ENCODE measurements at places on chromosomes 6 and 20. TPM values are rescaled to one million over a fixed set of nuclear protein-coding genes. Genes with fewer than 3 reads are reported as not detected.

TEAD3 gene
- not detected for total RNA-seq

ELOVL2 gene
- not detected for total RNA-seq

PTCHD4 gene
- total RNA-seq, result not detected

BIRC7 gene
- total RNA-seq, result 2.0 TPM

SYCP2 gene
- 2.4 TPM for total RNA-seq

GLP1R gene
- not detected for total RNA-seq

MUC22 gene
- total RNA-seq, result not detected

PLA2G7 gene
- total RNA-seq, result not detected

TSBP1 gene
- total RNA-seq, result not detected

LGSN gene
- total RNA-seq, result not detected

BHLHE23 gene
- total RNA-seq, result not detected

DNA sequence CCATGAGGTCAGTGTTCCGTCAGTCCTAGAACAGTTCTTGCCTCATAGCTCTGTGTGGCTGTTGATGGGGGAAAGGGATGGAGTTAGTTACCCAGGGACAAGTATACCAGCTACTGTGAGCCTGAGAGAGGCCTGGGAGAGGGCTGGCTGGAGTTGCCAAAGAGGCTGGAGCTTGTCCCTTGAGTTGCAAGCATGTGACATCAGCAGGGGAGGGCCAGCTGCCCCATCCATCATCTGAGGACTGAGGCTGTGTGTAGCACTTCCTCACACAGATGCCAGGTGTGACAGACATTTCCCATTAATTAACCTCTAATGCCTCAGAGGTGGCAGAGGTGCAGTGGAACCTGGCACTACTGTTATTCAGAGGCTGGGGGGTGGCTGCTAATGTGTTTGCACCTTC is 131.6 kb downstream of the PHACTR3 start:
- DNase-seq, result no peak

- DNase-seq, result no peak
These were observed 146.6 kb upstream of the BMP5 start for GRCh38 chr6:56021943-56022342.

- no peak for DNase-seq
These were observed 83.0 kb downstream of the SLC22A3 start for GRCh38 chr6:160431226-160431625.

GRCh38 chr6:82270881-82271635 is 23.5 kb upstream of the IBTK start:
- DNase-seq, result no peak

- DNase-seq, result no peak
These were observed 13.2 kb upstream of the FRK start for GRCh38 chr6:116073765-116074440.

GRCh38 chr6:37626915-37627314 is 70.8 kb downstream of the MDGA1 start:
- no peak for DNase-seq

- DNase-seq, result no peak
These were observed 121.6 kb downstream of the ISM1 start for GRCh38 chr20:13342469-13343242.

DNA sequence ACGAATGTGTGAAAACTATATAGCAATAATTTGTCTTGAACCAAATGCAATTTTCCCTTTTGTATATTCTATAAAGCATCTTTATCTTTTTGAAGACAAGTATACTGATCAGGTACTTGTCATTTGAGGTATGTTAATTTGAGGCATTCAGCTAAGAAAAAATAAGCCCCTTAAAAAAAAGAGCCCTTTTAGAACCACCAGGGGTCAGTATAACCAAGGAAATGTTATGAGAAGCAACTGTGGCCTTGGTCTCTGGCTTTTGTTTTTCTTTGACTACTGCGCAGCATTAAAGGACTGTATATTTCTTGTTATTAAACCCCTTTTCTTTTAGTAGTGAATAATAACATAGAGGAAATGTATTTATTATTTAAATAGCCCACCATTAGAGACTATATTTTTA is 43.1 kb downstream of the CD109 start:
- no peak for DNase-seq

GRCh38 chr20:57651881-57652605 is 31.8 kb upstream of the ZBP1 start:
- peak; percentile 3 for DNase-seq

GRCh38 chr6:147103694-147104093 is 100.5 kb upstream of the STXBP5 start:
- DNase-seq, result no peak

GRCh38 chr6:150887978-150888563 is 22.6 kb downstream of the MTHFD1L start:
- DNase-seq, result no peak

DNA sequence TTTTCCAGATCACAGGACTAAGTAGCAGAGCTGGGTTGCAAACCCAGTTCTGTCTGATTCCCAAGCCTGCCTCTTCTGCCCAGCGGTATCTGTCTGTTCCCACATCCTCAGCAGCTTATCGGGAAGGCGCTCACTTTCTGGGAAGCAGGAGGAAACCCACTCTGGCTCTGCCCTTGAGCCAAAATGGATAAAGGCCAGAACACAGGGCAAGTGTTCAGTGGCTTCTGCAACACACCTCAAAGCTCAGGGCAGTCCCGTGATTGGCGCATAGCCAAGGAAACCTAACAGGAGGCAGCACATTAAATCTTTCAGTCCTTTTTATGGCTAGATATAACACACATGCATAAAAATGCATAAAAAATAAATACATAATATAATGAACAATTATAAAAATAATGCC is 262.2 kb downstream of the NRN1 start:
- no peak for DNase-seq

- no peak for DNase-seq
These were observed 50.3 kb downstream of the AIG1 start for GRCh38 chr6:143110996-143111395.

- no peak for DNase-seq
These were observed 7.9 kb upstream of the WFDC10A start for GRCh38 chr20:45621593-45621992.

GRCh38 chr6:34589140-34589539 is 33.0 kb upstream of the SPDEF start:
- no peak for DNase-seq

DNA sequence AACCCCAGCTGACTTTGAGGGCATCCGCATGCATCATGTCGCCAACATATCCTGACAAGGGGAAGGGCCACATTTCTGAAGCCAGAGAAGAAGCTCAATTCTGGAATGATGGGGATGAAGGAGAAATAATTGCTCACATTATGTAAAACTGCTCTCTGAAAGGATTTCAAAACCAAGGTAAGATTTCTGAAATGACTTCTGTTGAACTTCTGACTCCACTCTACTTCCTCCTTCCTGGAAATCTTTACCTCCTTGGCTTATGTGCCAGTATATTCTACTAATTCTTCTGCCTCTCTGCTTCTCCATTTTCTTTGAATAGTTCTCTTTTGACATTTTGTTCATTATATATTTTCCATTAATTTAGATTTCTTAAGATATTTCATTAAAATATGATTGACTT is 31.9 kb downstream of the HLA-DPB1 start:
- no peak for DNase-seq

- DNase-seq, result no peak
These were observed 576.8 kb downstream of the QKI start for GRCh38 chr6:163991321-163991720.

DNA sequence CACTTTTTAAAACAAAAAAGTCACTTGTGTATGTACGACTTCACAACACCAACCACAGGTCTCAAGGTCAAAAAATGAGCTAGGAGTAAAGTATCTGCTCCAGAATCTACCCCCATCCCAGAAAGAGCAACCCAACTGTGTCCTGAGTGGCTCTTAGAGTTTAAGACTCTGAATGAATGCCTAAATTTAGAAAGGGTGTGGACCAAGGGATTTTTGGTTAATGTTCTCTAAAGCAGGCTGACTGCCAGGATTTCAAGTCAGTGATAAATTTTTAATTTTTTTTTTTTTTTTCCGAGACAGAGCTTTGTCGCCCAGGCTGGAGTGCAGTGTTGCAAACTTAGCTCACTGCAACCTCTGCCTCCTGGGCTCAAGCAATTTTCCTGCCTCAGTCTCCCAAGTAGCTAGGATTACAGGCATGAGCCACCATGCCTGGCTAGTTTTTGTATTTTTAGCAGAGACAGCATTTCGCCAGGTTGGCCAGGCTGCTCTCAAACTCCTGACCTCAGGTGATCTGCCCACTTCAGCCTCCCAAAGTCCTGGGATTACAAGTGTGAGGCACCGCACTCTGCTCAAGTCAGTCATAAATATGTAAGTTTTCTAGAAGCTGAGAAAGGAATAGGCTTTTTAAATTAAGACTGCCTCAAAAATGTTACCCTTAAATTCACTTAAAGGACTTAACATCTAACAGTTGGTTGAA is 20.2 kb downstream of the STAU1 start:
- DNase-seq, result no peak

DNA sequence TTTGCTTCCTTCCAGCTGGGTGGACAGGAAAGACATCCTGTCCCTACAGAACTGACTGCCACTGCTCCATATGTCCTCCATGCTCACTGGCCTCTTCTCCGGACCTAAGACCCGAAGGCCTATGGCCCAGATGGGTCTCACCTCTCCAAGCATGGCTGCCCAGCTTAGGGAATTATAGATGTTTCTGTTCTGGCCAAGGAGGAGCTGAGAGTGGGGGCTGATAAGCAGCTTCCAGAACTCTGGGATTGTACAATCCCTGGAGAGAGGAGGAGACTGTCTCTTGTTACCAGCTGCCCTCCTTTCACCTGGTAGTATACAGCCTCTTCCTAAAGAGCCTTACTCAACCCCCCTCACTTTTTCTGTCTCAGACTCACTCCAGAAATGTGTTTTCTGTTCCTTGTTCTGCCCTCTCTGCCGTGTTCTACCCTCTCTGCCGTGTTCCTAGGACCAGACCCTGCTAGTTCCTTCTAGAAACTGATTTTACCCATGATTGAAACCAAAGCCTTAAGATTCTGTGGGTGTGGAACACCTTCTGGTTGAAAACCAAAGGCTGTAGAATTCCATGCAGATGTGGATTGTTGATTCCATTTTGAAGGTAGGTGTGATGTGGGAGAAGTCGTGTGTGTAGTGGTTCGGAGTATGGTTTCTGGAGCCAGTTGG is 28.7 kb downstream of the ANKS1A start:
- DNase-seq, result no peak

DNA sequence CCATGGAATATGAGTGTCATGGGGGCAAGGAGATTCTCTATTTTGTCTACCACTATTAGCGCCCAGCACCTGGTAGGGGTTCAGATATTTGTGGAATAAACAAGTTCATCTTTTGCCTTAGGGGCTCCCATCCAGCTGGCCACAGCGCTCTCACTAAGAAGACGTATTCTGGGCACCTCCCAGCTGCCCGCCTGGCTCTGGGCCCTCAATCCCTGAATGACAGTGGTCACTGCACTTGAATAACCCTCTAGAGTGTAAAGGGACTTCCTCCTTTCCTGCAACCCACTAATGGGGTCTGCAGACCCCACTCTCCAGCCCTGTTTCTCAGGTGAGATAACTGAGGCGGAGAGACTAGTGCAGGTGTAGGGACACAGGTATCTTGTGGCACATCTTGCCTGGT is 36.2 kb downstream of the SNX5 start:
- no peak for DNase-seq

DNA sequence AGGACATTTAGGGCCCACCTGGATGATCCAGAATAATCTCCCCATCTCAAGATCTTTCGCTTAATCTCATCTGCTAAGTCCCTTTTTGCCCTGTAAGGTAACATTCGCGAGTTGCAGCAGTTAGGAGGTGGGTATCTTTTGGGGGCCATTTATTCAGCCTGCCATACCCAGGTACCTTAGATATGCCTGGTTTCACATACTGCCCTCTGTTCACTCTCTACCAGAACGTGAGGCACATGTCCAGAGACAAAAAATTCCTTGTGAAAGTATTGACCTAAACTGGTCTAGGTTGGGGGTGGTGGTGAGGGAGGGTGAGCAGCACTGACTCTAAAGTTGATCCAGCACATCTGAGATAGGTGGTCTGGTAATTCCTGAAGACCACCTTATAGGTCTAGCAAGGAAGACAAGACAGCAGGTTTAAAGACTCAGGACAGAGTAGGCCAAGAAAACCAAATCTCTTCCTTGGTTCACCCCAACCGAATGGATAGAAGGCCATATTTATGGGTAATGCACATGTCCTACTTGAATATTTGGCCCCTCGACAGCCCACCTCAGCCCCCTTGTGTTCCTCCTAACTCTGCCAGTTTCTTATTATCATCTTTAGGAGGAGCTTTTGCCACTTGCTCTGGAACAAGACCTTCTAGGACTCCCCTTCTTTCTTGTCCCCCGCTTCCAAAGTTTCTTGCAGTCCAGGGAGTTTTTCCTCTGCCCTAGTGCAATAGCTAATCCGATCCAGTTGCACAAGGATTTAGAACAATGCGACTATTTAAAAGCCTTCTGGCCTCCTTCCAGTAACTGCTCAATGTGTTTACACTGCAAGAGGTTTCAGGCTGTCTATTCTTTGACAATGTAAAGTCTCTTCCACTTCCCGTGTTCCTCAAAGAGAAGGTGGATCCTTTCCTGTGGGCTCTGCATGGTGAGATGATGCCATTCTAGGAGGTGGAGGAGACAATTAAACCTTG is 213.0 kb upstream of the LAMP5 start:
- no peak for DNase-seq

Measured in CD8-positive, alpha-beta T cell (primary cell).